Inflammatory macrophage treated with lipopolysaccharide for 1 hour (primary cell): ENCODE measurements at places on chromosomes 16 and 17.

DNA sequence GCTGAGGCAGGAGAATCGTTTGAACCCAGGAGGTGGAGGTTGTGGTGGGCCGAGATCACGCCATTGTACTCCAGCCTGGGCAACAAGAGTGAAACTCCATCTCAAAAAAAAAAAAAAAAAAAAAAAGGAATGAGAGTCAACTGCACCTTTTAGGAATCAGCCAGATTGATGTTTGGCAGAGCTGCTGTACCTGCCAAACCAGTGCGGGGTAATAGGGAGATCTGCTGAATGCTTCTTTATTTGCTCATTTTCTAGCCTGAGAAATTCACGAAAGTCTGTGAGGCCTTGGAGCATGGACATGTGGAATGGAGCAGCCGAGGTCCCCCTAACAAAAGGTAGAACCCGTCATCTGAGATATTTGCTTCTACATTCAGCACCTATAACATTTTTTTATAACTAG, 18.4 kb downstream of the OGFOD1 start:
- no peak for DNase-seq

GRCh38 chr17:77709594-77709993, 248.9 kb upstream of the TNRC6C start:
- no peak for DNase-seq

GRCh38 chr17:1724351-1724868, at the start of gene WDR81:
Gene WDR81, plus strand, starts transcription at chr17:1724704. Its CDS starts 256 bp downstream, at chr17:1724960.
- DNase-seq: peak; percentile 70

GRCh38 chr16:10349851-10350250, 36.0 kb upstream of the ATF7IP2 start:
- DNase-seq: no peak

DNA sequence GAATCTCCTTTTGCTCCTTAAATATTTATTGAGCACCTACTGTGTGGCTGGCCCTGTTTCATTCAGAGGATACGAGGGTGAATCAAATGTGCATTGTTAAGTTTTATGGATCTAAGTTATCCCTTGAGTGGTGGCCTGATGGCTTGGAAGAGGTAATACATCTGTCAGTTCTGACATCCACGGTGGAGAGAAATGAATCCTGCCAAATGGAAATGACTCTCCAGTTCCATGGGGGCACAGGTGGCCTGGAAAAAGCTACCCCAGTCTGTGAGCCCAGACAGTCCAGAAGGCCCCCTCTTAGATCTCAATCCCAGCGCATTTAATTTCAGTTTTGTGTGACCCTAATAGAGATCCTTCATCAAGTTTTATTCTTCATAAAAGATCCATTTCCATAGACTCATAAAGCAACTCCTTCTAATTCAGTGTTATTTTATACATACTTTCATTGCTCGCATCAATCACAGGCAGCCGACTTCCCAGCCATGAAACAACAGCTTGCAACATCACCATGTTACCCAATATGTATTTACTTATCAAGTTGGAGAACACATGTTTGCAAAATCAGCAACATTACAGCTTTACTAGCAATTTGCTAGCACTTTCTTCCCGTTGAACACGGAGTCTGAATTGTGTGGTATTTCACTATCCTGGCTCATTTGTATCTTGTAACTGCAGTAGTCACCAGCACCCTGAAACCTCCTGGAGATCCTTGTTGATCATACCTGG, 334.8 kb upstream of the HSBP1 start:
- no peak for DNase-seq

GRCh38 chr16:57620335-57621231, 7.8 kb upstream of the ADGRG1 start:
- DNase-seq: no peak

DNA sequence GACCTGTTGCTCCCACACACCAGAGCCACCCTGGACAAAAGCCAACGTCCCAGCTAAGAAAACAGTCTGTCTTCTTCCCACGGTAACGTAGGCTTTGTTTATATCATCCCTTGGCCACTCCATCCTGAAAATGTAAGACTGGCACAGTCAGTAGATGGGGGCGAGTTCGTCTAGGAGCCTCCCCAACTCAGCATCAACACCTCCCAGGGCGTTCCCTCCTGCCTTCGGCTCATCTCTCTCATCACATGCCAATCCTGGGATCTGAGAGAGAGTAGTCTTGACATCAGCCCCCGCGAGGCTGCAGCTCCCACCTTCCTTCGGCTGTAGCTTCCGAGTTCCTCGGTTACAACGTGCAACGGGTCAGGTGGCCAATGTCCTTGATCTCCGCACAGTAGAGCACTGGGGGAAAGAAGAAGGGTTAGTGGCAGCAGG, 894 bp downstream of the RNF227 start:
- DNase-seq: peak; percentile 30

- DNase-seq: no peak
These were observed 112.2 kb downstream of the VPS53 start for GRCh38 chr17:602436-602835.

DNA sequence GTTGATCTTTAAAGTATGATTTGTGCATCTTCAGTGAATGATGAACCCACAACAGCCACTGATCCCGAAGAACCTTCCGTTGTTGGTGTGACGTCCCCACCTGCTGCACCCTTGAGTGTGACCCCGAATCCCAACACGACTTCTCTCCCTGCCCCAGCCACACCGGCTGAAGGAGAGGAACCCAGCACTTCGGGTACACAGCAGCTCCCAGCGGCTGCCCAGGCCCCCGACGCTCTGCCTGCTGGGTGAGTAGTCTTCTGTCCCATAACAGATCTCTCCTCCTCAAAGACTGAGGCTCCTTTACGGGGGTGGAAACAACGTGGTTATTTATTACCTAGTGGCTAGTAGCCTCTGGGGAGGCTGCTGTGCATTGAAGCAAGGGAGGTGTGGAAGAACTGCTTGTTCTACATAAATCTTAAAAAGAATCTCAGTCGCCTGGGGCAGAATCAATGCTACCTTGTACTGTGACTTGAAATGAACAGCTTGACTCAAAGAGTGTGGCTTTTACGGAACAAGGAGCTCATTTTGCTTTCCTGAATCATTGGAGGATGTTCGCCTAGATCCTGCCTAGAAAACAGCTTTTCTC, 63.0 kb upstream of the CLEC18A start:
- no peak for DNase-seq

DNA sequence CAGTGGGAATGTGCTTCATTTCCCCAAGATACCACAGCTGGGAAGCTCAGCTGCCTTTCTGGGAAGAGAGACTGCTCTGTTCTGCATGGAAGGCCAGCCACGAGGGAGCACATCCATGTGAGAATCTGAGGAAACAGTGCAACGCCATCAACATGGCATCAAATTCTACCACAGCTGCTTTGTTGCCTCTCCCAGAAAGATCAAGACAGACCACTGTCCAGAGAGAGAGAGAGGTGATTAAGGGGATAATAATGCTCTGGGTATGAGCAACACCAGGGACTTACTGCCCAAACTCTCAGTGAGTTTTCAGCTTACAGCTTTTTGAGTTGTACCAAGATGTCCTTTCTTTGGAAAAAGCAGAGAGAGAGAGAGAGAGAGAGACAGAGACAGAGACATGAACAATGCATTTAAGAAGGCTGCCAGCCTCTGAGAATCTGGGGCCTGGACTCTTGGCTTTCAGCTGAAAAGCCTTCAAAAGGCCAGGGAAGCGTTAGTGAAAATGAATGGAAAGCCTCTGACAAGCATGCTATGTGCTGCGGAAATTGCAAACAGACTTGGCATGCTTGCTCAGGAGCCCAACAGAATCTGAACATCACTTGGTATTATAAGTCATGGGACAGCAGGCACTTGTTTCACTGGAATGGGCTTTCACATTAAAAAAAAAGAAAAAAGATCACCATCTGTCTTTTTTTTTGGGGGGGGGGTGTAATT, 223.1 kb downstream of the MAP2K6 start:
- no peak for DNase-seq

DNA sequence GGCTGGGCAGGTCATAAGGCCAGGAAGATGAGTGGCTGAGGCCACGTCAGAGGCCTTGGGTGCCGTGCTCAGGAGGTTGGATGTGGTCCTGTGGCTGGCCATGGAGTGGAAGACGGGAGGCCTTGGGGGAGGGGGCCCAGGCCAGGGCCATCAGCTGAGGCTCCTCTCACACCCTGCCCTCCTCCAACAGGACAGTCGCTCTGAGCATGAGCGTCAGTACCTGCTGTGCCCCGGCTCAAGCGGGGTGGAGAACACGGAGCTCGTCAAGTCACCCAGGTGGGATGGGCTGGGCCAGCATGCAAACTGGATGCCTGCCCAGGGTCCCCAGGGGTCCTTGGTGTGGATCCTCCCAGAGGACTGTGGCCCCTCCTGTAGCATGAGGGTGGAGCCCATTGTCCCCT, 19.2 kb downstream of the POLR3E start:
- no peak for DNase-seq

DNA sequence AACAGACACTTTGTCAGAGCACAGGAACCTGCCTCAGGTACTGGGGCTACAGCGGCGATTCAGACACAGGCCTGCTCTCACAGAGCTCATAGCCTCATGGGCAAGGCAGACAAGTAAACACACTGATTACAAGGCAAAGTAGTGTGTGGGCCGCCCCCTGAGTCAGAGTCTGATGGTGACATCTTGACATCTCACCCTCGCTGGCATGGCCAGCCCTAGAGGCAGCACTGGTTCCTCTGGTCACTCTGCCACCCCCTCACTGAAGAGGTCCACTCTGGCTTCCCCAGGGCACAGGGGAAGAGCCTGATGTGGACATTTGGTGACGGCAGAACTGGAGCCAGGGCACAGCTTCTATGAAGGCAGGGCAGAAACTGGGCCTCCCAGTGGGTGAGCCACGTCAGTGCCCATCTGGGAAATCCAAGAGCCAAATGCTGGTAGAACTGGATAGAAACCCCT, 32.9 kb upstream of the TOB1 start:
- DNase-seq: peak; percentile 96

DNA sequence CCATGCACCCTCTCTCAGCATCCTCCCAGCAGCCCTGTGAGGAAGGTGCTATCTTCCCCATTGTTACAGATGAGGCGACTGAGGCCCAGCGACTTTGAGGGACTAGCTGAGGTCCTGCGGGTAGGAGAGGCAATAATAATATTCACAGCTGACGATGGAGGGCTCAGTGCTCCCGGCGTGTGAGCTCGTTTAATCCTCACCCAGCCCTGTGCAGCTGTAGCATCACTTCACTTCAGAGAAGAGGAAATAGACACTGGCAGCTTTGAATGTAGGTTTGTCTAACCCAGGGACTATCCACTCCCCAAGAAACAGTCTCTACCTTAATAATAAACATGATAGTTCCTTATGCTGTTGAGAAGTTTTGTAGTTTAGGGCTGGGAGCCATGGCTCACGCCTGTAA, 21.6 kb downstream of the LASP1 start:
- no peak for DNase-seq

DNA sequence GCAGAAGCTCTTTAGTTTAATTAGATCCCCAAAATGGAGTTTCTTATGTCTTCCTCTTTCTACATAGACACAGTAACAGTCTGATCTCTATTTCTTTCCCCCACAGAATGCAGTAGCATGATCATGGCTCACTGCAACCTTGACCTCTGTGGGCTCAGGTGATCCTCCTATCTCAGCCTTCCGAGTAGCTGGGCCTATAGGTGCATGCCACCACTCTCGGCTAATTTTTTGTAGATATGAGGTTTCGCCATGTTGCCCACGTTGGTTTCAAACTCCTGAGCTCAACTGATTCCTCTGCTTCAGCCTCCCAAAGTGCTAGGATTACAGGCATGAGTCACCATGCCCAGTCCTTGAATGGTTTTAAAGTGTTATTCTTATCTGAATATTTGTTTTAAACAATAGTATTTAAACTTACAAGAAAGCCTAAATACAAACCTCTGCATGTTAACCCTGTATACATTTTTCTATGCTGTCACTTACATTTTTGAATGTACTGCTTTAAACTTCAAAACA, 120.6 kb downstream of the GOSR1 start:
- DNase-seq: no peak

GRCh38 chr17:78159575-78160158, 8.7 kb upstream of the SYNGR2 start:
- DNase-seq: no peak

- no peak for DNase-seq
These were observed 57.3 kb downstream of the ZFPM1 start for GRCh38 chr16:88510091-88510994.

GRCh38 chr17:28112181-28112580, 69.7 kb downstream of the NLK start:
- DNase-seq: peak; percentile 15

DNA sequence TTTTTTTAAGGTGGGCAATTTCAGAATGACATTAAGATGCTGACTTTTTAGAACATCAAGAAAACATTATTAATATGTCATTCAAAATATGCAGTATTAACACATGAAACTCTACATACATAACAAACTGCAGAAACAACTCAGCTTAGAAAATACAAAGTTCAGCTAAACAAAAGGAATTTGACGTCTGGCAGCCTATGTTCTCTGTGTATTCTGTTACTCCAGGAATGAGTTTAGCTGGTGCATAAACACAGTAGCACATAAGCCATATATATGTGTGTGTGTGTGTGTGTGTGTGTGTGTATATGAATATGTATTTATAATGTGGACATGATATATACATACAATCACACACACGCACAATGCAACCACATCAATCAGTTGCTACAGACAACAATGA, 413.5 kb upstream of the PSMD7 start:
- DNase-seq: no peak

DNA sequence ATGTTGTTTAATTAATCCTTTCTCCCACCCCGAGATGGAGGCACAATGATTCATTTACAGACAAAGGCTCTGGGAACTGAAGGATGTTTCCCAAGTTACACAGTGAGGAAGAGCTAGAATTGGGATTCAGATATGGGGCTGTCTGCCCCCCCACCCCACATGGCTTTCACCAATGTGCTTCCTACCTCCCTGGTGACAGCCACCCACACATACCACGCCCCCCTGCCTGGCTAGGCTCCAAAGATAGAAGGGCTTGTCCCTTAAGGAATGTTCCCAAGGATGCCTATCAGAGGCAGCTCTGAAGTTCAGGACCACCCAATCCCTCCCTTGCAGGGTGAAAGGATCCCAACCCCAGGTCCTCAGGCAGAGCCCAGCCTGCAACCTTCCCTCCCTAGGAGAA, 32.9 kb downstream of the CFAP20 start:
- DNase-seq: no peak

DNA sequence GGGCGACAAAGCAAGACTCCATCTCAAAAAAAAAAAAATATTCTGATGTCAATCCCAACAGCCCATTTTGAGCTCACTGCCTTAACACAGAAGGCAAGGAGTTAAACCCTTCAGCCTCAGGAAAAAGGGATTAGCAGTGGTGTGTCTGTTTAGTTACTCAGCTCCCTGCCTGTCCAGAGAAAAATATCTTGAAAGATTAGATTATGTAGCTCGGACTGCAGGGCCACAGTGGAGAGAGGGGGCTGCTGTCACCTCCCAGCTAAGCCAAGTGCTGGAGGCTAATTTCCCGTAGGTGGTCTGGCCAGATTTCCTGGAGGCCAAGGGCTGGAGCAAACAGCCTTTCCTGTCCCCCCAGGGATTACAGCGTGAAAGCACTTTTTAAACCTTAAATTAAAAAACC, 50.3 kb downstream of the C16orf95 start:
- no peak for DNase-seq

DNA sequence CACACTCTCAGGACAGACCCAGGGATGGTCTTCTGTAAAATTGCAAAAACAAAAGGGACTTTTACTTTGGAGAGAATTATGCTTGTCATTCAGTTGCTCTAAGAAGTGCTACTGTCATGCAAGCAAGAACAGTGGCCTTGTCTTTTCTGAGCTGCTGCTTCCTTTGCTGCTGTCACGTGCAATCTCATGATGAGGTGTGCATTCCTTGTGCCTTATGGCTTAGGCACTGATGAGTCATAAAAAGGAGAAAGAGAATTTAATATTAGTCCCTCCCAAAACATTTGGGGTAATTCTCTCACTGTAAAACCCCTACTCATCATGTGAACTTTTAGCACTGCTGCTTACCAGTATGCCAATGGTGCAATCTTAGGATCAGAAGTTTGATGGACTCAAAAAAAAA, 2051.3 kb downstream of the TP53TG3F start:
- DNase-seq: no peak
